ENCODE measurements at places on chromosomes 2 and 18.

DNA sequence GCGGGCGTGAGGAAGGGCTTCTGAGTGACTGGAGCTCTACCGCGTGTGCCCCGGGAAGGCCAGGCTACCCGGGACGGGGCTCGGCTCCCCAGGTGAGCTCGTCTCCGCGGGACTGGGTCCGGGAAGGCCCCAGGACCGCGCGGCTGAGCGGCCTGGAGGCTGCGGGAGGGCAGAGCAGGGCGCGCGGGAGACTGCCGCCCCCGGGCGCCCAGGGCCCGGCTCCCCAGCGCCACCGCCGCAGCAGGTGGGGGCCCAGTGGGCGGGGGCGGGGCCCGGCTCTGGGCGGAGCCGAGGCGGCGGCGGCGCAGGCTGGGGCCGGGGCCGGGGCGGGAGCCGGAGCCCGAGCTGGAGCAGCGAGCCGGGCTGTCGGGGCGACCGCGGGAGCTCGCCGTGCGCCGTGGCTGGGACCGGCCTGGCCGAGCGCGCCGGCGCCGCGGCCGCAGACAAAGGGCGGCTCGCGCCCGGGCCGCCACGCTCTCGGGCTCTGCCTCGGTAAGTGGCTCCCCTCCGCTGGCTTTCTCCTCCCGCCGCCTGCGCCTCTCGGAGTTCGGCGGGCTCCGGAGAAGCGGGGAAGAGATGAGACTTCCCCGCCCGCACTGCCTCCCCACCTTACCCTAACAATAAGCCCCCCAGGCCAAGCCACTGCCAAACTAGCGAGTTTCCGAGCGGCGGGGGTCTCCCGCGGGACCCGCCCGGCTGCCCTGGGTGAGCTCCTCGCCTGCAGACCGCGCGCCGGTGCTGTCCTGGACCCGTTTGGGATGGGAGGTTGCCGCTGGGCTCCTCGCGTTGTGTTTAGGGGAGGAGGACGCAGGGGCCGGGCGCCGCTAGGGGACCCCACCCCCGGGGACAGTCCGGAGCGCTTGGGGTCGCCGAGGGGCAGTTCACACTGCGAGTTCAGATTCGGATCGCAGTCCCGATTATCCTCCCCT is at the start of gene MAPK4:
Gene MAPK4 (plus strand): TSS at position 336 of the 929 bp plus-strand sequence. CDS start 103,872 bp downstream, outside the sequence.
- DNase-seq, result no peak

DNA sequence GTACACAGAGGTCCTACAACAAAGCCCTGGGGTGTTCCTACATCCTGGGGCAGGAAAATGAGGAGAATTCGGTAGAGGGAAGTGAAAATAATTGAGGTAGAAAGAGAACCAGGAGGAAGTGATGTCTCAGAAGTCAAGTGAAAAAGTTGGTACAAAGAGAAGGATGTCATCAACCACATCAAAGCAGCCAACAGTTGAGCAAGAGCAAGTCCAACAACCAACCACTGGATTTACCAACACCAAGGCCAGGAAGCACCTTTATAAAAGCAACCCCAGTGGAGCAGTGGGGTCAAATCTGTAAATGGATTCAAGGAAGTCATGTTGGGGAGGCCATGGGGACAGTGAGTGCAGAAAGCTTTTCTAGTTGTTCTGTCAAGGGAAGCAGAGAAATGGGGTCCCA is 360.4 kb downstream of the ZNF516 start:
- DNase-seq, result no peak

DNA sequence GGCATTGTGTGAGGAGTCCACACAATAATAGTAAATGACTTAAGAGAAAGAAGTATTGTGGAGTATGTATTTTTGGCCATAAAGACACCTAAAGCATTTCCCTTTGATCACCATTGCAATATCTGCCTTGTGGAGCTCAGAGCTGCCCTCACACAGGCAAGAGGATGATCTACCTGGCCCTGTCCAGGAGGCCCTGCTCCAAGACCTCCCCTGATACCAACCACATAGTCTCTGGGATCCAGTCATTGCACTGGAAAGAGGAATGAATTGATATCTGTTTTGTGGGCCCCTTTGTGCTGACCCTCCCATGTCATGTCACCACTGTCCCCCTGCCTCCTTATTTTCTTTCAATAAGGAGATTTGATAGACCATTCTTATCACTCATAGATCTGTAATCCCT is 430.6 kb upstream of the TNP1 start:
- DNase-seq, result no peak

- no peak for DNase-seq
Observed at GRCh38 chr2:68835621-68836020, 35.6 kb downstream of the BMP10 start.

DNA sequence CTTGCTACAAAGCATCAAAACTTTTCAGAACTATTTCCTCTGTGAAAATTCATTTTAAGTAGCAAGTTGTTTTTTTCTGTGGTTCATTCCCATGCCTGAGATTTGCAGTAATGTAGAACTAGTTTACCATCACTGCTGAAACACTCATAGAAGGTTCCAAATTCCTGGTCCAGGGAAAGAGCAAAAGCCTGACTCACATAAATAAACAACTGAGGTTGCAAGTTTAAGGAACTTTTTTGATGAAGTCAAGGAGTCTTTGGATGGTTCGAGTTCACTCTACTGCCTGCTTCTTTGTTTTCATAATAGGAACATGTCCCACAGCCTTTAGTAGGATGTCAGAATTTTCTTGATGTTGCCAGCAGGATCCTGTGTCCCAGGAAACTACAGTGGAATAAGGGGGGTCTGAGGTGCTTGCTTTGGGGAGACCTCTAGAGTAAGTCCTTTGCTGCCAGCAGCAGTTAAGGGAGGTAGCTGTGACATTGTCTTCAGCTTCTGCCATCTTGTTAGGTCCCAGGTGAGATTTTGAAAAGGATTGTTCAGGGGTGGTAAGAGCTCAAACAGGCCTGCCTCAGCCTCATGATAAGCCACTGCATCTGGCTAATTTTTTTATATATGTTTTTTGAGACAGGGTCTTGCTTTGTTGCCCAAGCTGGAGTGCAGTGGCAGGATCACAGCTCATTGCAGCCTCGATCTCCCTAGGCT is 43.9 kb downstream of the ACSL3 start:
- DNase-seq, result no peak

- no peak for DNase-seq
Observed at GRCh38 chr2:119376810-119377209, 10.0 kb downstream of the DBI start.

GRCh38 chr18:23208600-23208999 is 73.3 kb downstream of the CABLES1 start:
- DNase-seq, result no peak

- DNase-seq, result no peak
Observed at GRCh38 chr18:46338205-46338604, 234.0 kb downstream of the HAUS1 start.

DNA sequence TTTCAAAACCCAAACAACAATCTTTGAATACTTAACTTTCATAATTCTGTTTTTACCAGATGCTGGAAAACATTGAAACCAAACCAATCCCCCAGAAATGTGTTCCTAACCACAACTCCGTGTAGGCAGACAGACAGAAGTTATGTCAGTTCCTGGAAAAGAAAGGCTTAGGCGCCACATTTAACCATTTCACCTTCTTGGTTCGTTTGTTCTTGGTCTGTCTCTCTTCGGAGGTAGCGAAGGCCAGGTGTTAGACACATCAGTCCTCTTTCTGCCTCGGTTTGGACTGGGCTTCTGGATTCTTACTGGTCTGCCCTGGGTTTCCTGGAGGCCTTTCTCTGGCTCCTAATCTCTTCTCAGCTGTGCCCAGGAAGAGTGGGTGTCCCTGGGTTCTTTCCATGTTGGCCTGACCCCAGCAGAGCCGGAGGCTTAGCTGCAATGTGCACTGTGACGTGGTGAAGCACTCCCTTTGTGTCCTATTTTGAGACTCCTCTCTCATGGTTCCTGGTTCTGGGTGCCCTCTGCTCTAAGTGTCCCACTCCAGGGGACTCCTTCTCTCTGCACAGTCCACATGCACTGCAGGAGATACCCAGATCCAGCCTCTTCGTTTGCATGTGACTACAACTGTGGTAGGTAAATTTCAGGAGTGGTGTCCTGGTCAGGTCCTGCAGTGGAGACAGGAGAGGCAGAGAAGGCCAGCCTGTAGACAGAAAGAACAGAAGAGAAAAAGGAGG is 23.1 kb upstream of the RAB31 start:
- no peak for DNase-seq

GRCh38 chr2:105780606-105781005 is 35.9 kb downstream of the NCK2 start:
- DNase-seq, result no peak

GRCh38 chr2:213861638-213862037 is 549.2 kb upstream of the VWC2L start:
- no peak for DNase-seq

GRCh38 chr2:65112633-65113032 is 17.3 kb downstream of the RAB1A start:
- no peak for DNase-seq

GRCh38 chr2:100944617-100945432 is 57.3 kb upstream of the RPL31 start:
- no peak for DNase-seq

GRCh38 chr2:45510701-45511420 is 100.2 kb downstream of the SRBD1 start:
- no peak for DNase-seq

DNA sequence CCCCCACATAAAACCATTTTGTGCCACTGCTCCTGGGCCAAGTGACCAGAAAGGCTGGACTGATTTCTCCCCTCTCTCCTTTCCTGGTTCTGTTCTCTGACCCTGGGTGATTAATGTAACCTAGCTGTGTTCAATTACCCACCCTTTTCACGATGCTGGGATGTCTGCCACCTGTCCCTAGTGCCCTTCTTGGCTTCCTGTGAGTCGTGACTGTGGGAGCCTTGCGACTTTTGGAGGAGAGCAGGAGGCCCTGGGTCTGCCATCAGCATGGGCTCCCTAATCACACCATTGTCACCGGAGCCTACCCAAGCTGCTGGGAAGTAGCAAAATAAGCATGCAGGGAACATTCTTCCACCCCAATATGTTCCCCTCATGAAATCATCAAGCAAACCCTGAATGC is 38.3 kb downstream of the SRSF7 start:
- no peak for DNase-seq

- no peak for DNase-seq
Observed at GRCh38 chr2:41294331-41294730, 753.5 kb upstream of the PKDCC start.

DNA sequence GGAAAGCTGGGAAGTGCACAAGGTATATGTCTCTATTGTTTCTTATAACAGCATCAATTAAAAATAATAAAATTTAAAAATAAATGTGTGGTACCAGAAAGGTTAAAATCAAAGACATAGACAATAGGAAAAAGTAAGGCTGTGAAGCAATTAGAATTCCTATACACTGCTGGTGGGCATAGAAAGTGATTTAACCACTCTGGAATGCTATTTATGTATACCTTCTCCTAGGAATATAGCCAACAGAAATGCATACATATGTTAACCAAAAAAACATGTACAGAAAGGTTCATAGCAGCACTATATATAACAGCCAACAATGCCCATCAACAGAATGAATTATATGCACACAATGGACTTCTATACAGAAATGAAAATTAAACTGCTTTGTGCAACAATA is 43.0 kb downstream of the WDSUB1 start:
- DNase-seq, result no peak

DNA sequence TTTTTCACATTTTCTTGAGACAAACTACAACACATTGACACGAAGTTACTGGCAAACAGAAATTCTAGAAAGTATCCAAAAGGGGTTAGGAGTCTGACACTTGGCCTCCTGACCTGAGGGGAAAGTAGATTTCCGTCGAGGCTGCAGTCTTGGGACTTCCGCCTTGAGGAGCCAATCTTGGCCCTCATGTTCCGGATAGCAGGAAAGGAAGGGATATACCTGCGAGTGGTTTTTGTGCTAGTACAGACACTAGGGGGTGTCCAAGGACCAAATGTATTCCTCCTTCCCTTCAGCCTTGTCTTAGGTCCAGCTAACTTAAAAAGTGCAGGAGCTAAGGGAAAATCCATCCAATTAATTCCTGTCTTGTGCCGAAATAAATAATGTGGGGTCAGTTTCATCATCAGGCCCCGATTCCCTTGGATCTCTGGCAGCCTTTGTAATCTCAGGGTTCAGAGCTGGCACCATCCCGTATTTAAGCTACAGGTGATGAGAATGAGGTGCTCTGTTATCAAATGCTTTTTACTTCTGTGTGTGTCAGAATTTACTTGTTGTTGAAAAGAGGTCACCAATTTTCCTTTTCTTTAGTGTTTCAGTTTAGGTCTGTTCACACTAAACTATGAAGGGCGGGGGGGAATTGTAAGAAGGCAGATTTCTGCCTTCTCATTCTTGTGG is 330.2 kb upstream of the FANCL start:
- DNase-seq, result no peak

DNA sequence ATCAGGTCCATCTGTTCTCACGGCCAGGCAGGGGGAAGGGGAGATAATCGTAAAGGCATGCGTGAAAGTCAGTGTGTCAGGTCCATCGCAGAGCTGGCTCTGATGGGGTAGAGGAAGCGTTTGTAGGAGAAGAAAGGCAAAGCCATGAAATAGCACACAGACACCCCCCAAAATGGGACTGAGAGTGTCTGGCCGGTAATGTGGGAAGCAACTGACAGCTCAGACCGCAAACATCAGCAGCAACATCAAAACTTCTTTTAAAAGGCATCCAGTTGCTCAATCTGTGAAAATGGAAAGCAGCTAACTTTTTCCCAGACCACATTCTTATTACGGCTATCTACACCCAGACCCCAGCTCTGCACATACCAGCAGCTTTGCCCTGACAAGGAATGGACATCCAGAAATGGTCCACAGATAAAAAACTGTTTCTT is 232.6 kb downstream of the EN1 start:
- no peak for DNase-seq

- no peak for DNase-seq
Observed at GRCh38 chr2:57330447-57330846, 716.2 kb upstream of the VRK2 start.

GRCh38 chr2:36859366-36859792 is 107.0 kb downstream of the STRN start:
- no peak for DNase-seq

DNA sequence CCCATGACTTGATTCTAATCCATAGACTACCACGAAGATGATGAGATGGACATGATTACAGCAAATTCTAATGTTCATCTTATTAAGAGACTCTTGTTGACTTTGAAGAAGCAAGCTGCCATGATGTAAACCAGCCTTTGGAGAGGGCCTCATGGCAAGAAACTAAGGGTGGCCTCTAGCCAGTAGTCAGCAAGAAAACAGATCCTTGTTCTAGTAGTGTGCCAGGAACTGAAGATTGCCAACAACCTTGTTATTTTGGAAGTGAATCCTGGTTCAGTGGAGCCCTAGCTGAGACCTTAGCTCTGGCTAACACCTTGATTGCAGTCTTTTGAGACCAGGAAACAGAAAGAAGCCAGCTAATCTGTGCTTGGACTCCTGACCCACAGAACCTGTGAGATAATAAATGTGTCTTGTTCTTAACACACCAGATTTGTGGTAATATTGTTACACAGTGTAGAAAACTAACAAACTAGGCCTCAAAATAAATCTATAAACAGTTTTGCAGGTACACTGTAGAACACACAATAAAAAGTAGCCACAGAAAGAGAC is 10.0 kb downstream of the PHOSPHO2 start:
- no peak for DNase-seq

GRCh38 chr18:47680488-47680887 is 250.0 kb downstream of the SMAD2 start:
- DNase-seq, result no peak
